D341Med (cell line): ENCODE measurements at places on chromosomes 4 and X.
A peak's percentile ranks its signal among the peaks of the same experiment; 100 is the strongest.

- peak; percentile 34 for DNase-seq
Measured at GRCh38 chrX:39984191-39984956, 113.4 kb downstream of the BCOR start.

DNA sequence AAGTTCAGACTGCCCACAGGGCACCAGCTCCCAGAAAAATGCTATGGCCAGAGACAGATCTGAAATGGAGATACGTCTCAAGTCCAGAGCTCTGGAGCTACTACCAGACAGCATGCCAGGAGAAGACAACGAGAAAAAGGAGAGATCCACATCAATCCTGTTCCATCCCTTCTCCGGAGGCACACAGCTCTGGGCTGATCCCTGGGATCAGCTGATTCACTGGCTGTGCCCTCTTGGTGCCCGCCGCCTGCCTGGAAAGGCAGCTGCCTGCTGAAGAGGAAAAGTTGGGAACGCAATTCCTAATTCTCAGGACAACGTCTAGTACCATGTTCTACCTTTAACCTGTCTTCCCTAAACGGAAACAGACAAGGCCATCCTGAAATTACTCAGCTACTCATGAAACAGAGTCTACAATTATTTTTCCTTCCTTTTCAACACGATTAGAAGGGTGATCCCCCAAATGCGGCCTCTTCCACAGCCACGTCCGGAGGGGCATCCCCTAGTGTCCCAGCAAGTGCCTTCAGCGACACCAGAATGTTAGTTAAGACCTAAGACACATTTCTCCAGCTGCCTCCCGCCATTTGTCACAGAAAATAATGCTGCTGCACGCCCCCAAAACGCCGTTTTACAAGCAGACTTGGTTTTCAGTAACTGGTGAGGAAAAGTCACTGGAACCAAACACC, 2.4 kb downstream of the ZFYVE28 start:
- DNase-seq, result no peak

- DNase-seq, result no peak
Measured at GRCh38 chr4:114163051-114163450, 183.6 kb upstream of the ARSJ start.

DNA sequence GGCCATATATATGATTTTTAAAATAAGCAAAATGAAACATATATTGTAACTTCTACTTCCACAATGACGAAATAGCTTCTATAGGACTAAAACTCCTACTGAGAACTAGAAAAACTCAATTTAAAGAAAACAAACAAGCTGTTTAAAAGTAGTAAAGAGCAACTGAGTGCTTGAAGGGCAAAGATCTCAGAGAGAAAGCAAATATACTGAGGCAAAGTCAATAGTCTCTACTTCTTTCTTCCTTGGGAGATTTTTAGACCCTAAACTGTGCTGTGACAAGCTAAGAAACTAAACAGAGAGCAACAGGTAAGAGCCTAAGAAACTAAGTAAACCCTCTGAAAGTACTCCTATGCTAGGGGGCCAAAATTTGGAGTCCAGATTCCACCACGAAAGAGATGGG, 8.6 kb downstream of the RCHY1 start:
- no peak for DNase-seq
